ENCODE measurements at places on chromosomes 12 and 14.

GRCh38 chr12:124998705-124999104 lies 5.3 kb downstream of the BRI3BP start:
- no peak for DNase-seq

DNA sequence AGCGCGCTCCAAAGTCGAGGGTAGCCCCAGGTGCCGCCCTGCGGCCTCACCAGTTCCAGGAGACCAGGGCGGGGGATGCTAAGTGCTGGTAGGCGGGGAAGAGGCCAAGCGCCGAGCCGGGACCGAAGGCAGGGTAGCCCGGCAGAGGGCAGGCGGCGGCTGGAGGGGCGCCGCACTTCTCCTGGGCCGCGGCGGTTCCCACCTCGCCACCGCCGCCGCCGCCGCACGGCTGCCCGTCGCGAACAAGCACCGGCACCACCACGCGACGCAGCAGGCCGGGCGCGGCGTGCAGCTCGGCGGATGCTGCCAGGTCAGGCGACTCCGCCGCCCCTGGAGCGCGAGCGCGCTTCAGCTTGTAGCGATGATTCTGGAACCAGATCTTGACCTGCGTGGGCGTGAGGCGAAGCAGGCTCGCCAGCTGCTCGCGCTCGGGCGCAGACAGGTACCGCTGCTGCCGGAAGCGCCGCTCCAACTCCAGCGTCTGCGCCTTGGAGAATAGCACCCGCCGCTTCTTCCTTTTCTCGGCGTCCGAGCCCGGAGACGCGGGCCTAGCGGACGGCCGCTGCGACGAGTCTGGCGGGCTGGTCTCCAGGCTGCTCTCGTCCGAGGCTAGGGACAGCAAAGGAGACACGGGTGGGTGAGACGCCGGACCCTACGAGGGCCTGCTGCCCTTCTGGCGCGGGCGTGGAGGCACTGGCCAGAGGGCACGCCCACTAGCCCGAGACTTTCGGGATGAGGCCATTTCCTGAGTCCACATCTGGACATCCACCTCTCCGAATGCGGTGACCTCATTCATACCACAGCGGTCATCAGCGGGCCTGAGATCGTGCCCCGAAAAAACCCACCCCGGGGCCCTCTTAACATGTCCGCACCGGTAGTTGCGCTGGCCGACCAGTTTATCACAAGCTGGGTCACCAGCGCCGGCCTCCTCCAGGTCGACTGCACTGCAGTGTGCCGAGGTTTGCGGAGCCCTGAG lies 1.3 kb downstream of the NKX2-8 start:
- DNase-seq = no peak

GRCh38 chr12:121248622-121249021 lies 38.7 kb downstream of the P2RX4 start:
- no peak for DNase-seq

GRCh38 chr14:60002819-60003492 lies 83.0 kb downstream of the LRRC9 start:
- DNase-seq = peak; percentile 80

GRCh38 chr12:124698211-124698997 lies 131.0 kb upstream of the NCOR2 start:
- no peak for DNase-seq

GRCh38 chr12:21453312-21453852 lies 15.9 kb downstream of the PYROXD1 start:
- DNase-seq = no peak

DNA sequence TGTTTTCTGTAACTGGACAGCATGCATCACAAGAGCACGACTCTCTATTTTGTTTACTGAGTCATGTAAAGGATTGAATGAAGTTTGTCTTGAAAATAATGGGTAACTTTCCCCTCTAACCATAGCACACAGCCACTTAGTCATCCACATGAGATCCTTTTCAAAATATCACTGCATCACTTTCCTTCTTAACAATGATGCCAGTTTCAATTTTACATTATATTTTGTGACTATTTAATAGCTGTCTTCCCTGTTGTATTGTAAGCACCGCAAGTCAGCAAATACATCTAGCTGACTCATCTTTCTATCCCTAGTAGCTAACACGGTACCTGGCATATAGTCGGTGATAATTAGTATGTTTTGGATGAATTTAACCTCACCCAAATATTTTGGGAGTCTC lies 83.3 kb upstream of the PPM1H start:
- DNase-seq = no peak

- no peak for DNase-seq
These were observed 11.1 kb downstream of the PTGES3 start for GRCh38 chr12:56676851-56677580.

GRCh38 chr14:84254290-84254689 lies 1275.7 kb upstream of the FLRT2 start:
- DNase-seq = no peak

DNA sequence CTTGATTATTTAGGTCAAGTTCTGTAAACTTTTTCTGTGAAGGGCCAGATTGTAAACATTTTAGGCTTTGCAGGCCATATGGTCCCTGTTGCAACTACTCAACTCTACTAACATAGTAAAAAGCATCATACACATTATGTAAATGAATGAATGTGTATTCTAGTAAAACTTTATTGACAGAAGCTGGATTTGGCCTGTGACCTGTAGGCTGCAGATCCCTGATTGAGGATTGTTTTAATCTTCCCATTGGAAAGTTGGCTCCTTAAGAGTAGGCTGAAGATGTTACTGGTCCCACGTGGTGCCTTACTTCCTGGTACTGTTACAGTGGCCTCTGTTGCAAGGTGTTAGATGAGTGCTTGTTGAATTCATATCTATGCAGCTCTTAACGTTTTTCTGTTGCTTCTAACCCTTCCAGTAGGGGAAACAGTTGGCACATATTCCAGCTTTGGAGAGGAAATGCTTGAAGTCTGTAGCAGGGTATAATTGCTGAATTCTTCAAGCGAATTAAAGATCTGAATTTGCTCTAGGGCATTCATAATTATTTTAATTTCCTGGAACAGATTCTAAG lies 133.6 kb upstream of the DNM1L start:
- DNase-seq = no peak

- no peak for DNase-seq
These were observed 33.8 kb upstream of the PAPLN start for GRCh38 chr14:73203527-73203926.

GRCh38 chr12:1318327-1319031 lies 275.9 kb downstream of the FBXL14 start:
- peak; percentile 33 for DNase-seq

Data from body of pancreas (tissue), 4 donors.